ENCODE measurements at places on chromosomes 16 and 17. TPM values are rescaled to one million over a fixed set of nuclear protein-coding genes. Genes with fewer than 3 reads are reported as not detected.

DNA sequence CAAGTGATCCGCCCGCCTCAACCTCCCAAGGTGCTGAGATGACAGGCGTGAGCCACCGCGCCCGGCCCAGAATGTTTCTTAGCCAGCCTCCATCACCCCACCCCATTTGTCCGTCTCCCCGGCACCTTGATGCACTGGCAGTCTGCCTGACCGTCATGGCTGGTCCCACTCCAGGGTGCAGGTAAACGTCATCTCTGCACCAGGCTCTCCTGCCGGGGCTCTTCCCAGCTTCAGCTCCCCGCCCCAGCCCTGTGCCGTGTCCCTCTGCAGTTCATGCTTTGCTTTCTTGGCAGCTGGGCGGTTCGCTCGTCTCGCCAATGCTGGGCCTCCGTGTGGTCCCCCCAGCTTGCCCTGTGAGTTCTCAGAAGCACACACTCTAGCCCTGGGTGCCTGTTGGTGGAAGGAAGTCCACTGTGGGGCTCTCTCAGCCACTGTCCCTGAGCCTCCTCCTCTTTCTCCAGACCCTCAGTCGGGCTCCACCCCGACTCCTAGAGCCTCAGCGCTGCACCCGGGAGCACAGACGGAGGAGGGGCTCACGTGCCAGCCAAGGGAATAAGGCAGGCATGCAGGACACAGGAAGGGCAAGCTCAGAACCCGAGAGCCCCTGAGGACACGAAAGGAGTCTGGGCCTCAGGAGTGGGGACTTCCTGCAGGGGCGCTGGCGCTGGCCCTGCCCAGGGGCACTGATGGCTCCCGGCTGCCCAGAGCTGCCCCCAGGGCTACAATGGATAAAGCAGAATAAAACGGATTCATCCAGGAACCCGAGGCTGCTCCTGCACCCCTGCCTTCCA lies 12.0 kb downstream of the HS3ST6 start:
- no peaks in the 10 kb centered on the region for H3K27me3 ChIP-seq
- H3K36me3 ChIP-seq: no peaks in the 10 kb centered on the region
- H3K4me3 ChIP-seq: no peak overlapping the region
- no peak for DNase-seq

GRCh38 chr16:82341146-82341669 lies 171.2 kb upstream of the MPHOSPH6 start:
- no peak overlapping the region for H3K27ac ChIP-seq
- no peak overlapping the region for H3K4me3 ChIP-seq
- DNase-seq: no peak
- H3K27me3 ChIP-seq: peaks cover 11% of the 10 kb centered on the region
- no peaks in the 10 kb centered on the region for H3K4me1 ChIP-seq
- H3K36me3 ChIP-seq: no peaks in the 10 kb centered on the region

DNA sequence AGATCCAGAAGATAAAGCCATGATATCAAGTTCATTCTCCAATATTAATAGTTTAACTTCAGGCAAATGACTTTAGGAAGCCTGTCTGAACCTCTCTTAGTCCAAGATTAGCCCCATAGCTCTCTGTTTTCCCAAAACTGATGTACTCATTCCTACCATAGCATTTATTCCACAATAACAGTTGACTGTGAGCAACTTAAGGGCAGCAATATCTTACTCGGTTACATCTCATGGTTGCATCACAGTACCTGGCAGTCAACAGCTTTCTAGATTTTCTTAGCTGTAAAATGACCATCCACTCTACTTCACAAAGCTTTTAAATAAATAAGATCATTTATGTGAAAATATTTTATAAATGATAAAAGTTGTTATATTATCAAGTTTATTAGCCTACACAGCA lies 58.2 kb upstream of the STAC2 start:
- no peaks in the 10 kb centered on the region for H3K36me3 ChIP-seq
- no peak overlapping the region for H3K27ac ChIP-seq
- no peak for DNase-seq
- no peak overlapping the region for H3K4me3 ChIP-seq
- no peaks in the 10 kb centered on the region for H3K4me1 ChIP-seq

DNA sequence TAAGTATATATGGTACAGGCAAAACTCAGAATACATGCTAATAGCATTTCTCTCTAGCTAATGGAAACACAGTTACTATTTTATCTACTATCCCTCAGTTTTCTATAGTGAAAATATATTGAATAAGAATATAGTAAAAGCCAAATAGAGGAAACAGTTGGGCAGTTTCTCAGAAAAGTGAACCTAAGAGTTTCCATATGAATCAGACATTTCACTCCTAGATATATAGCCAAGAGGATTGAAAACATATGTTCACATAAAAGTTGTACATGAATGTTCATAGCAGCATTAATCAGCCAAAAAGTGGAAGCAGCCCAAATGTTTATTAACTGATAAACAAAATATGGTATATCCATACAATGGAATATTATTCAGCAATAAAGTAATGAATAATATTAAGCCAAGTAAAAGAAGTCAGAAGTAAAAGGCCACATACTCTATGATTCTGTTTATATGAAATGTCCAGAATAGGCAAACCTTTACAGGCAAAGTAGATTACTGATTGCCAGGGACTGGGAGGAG lies 134.6 kb downstream of the CYB561 start:
- no peak overlapping the region for H3K27ac ChIP-seq
- no peaks in the 10 kb centered on the region for H3K27me3 ChIP-seq
- DNase-seq: no peak
- H3K4me3 ChIP-seq: no peak overlapping the region
- H3K4me1 ChIP-seq: no peaks in the 10 kb centered on the region
- no peaks in the 10 kb centered on the region for H3K36me3 ChIP-seq

DNA sequence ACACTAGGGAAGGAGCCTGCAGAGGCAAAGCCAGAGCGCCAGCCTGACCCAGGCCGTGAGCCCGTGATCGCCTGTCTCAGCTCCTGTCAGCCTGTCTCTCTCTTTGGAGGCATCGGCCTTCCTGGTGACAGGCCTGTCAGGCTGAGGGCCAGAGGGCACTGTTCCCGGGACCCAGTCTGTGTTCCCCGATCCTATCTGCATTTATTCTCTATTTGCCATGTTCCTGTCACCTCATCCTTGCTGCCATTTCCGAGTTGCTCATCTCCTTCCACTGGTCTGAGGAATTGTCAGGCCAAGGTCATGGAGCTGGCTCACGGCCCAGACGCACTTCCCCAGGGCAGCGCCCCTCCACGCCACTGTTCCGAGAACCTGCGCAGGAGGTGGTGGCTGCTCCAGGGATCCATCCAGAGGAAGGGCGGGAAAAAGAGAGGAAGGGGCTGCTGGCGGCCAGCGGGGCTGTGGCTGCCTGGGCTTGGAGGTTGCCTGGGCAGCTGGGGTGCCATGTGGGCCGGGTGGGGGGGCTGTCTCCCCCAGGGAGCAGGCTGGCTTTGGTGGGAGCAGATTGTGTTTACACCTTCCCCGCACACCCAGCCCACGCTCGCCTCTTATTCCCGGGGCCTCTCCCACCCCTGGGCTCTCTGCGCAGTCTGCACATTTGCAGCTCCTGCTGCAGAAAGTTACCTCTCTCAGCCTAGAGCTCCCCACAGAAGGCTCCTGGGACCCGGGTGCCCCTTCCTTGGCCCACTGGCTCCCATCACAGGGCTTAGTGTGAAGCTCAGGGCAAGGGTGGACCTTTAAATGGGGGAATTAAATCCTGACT lies 4.9 kb downstream of the PRCD start:
- no peaks in the 10 kb centered on the region for H3K27me3 ChIP-seq
- H3K36me3 ChIP-seq: no peaks in the 10 kb centered on the region
- no peak overlapping the region for H3K4me3 ChIP-seq

- peaks cover 11% of the 10 kb centered on the region for H3K4me1 ChIP-seq
- H3K4me3 ChIP-seq: 0 out of 2 replicates have a peak overlapping the region, but pooled peaks have one; percentile 14
- no peaks in the 10 kb centered on the region for H3K27me3 ChIP-seq
Measured at GRCh38 chr17:27376637-27377547, 79.4 kb upstream of the KSR1 start.

- DNase-seq: no peak
- H3K27me3 ChIP-seq: no peaks in the 10 kb centered on the region
- H3K4me1 ChIP-seq: no peaks in the 10 kb centered on the region
- no peak overlapping the region for H3K27ac ChIP-seq
- no peak overlapping the region for H3K4me3 ChIP-seq
- no peaks in the 10 kb centered on the region for H3K36me3 ChIP-seq
Measured at GRCh38 chr16:65426484-65426883, 304.6 kb upstream of the CDH11 start.

DNA sequence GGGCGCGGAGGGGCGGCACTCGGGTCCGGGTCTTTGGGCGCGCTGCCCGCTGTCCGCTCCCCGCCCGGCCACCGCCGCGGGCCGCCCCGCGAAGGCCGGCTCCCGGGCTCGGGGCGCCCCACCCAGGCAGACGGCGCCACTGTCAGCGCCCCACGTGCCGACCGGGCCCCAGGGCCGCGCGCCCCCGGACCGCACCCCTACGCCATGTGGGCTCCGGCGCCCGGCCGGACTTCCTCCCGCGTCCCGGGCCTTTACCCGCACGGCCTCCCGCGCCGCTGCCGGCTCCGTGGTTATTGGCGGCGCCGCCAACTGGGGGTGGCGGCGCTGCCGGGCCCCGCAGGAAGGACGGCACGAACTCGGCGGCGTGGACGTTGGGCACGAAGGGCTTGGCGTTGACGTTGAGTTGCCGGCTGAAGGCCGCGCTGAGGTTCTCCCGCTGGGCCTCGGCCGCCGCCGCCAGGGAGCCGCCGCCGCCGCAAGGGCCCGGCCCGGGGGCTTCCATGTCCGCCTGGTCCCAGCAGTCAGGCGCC lies 577 bp downstream of the GSPT1 start:
- H3K36me3 ChIP-seq: no peaks in the 10 kb centered on the region
- peak overlapping the region; percentile 92 for H3K4me3 ChIP-seq
- no peaks in the 10 kb centered on the region for H3K27me3 ChIP-seq
- peak overlapping the region; percentile 81 for H3K27ac ChIP-seq
- no peak for DNase-seq

DNA sequence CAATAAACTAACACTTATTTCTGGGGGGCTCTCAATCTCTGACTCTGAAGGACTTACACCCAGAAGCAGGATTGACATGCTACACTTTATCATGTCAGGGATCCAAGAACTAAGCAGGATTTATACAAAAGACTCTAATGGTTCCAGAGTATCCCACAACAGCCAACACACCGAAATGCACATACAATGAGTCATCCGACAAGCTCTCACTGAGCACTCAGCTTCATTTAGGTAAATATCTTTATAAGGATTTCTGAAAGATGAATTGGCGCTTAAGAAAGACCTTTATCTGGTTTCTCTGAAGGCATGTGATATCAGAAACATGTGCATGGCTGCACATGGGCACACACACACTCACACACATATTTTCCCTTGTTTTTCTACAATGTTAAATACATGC lies 77.2 kb downstream of the TOX3 start:
- no peaks in the 10 kb centered on the region for H3K36me3 ChIP-seq
- H3K27me3 ChIP-seq: no peaks in the 10 kb centered on the region
- no peak overlapping the region for H3K4me3 ChIP-seq

DNA sequence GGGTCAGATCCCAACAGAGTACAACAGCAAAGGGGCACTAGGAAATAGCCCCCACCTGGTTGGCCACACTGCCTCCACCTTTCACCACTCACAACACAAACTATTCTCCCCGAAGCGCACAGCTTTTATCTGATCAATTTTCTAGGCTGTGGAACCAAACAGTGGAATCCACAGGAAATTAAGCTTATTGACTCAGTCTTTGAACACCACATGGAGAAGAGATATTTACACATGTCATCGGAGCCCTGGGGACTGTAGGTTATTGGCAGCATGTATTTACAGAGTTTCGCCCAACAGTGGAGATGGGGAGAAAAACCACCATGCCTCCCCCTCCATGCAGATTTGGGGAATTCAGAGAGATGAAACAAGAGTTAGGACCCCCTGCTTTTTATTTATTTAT lies 154.8 kb downstream of the XYLT1 start:
- peaks cover 47% of the 10 kb centered on the region for H3K4me1 ChIP-seq
- no peak overlapping the region for H3K27ac ChIP-seq
- no peaks in the 10 kb centered on the region for H3K36me3 ChIP-seq
- no peak overlapping the region for H3K4me3 ChIP-seq
- DNase-seq: no peak
- no peaks in the 10 kb centered on the region for H3K27me3 ChIP-seq

DNA sequence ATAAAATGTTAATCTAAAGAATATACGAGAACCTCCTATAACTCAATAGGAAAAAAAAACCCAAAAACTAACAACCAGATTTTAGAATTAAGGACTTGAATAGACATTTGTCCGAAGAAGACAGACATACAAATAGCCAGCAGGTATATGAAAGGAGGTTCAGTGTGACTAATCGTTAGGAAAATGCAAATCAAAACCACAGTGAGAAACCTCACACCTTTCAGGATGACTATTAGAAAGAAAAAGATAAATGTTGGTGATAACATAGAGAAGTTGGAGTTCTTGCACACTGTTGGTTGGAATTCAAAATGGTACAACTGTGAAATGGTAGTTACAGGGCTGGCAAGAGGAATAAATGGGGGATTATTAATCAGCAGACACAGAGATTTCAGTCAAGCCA lies 339.0 kb downstream of the TMEM114 start:
- H3K4me3 ChIP-seq: no peak overlapping the region
- H3K27ac ChIP-seq: no peak overlapping the region
- no peak for DNase-seq
- H3K27me3 ChIP-seq: no peaks in the 10 kb centered on the region

GRCh38 chr17:30219315-30219714 lies 16.2 kb downstream of the SLC6A4 start:
- no peak overlapping the region for H3K4me3 ChIP-seq
- H3K4me1 ChIP-seq: no peaks in the 10 kb centered on the region
- H3K27me3 ChIP-seq: no peaks in the 10 kb centered on the region
- no peak overlapping the region for H3K27ac ChIP-seq

DNA sequence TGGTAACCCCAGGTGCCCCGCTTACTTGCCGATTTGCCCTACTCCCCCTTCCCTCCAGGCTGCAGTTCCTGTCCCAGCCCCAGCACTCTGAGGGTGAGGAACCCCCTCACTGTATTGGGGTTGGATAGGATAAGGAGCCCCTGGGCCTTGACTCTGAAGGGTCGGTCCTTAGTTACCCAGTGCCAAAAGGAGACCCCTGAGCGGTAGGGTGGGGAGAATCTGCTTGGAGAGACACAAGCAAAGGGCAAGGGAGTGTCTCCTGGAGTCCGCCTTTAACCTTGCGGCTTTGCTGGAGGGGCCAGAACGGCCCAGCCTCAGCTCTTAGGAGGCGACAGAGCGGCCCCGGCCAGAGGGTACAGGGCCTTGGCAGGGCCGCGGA lies 13.0 kb downstream of the CARD14 start:
- no peaks in the 10 kb centered on the region for H3K27me3 ChIP-seq
- no peak overlapping the region for H3K4me3 ChIP-seq
- DNase-seq: no peak
- no peak overlapping the region for H3K27ac ChIP-seq
- no peaks in the 10 kb centered on the region for H3K36me3 ChIP-seq

DNA sequence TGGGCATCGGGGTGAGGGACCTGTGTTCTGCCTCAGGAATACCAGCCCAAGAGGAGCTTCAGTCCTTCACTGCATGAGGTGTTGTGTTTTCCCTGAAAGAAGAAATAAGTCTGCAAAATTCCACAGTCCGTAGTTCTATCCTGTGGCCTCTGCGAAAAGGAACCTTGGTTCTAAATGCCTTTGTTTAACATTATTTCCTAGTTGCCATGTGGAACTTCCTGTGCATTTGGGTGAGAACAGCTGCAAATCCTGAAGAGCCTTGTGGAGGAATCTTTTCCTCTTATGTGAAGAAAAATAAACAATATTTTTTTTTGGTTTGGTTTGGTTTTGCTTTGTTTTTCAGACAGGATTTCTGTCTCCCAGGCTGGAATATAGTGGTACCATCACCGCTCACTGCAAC lies 9.8 kb downstream of the PSKH1 start:
- no peaks in the 10 kb centered on the region for H3K27me3 ChIP-seq
- H3K36me3 ChIP-seq: no peaks in the 10 kb centered on the region
- no peaks in the 10 kb centered on the region for H3K4me1 ChIP-seq

LPO gene
- total RNA-seq: not detected

TUBG1 gene
- 139 TPM for total RNA-seq

SLC5A10 gene
- not detected for total RNA-seq

RSAD1 gene
- 82.7 TPM for total RNA-seq

Measured in HCT116 (cell line).